ENCODE measurements at places on chromosomes 11 and 22.

GRCh38 chr22:46289244-46289891 lies 7.3 kb upstream of the GTSE1 start:
- DNase-seq, result no peak

- no peak for DNase-seq
Measured at GRCh38 chr11:73249853-73250783, 22.0 kb upstream of the P2RY6 start.

GRCh38 chr11:46295312-46296058 lies 18.0 kb downstream of the CREB3L1 start:
- DNase-seq, result peak; percentile 82

- DNase-seq, result peak; percentile 47
Measured at GRCh38 chr11:104968355-104968855, at the start of gene CASP4. Gene CASP4, minus strand, starts transcription at chr11:104968574. Its CDS starts 49 bp downstream, at chr11:104968525.

GRCh38 chr11:123718063-123718462 lies 23.4 kb downstream of the ZNF202 start:
- peak; percentile 27 for DNase-seq

DNA sequence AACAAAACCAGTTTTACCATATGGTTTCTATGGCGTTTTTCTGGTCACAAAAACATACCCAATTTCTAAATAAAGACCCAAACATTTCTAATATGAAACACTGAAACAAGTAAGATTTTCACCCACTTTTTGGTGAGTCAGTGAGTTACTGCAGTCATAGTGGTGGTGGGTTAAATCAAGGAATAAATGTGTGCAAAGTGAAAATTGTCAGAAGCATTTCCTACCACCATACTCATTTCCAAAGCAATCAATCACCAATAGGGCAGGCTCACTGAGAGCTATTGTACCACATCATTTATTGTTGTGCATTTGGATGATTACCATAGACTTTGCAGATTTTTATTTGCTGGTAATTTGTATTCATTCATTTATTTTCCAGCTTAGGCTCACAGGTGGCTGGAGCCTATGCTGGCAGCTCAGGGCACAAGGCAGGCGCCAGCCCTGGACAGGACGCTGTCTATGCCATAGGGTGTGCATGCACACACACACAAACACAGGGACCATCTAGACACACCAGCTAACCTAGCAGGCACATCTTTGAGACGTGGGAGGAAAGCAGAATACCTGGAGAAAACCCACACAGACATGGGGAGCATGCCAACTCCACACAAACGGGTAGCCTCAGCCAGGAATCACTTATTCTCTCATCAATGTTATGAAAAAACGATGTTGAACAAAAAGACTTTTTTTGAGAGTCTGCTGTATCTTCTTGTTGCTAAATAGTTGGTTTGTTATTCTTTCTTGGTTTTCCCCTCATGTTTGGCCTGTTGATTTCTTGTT lies 5.1 kb downstream of the FAM118B start:
- DNase-seq, result no peak

- peak; percentile 42 for DNase-seq
Measured at GRCh38 chr11:78256962-78257361, 68.2 kb downstream of the USP35 start.

DNA sequence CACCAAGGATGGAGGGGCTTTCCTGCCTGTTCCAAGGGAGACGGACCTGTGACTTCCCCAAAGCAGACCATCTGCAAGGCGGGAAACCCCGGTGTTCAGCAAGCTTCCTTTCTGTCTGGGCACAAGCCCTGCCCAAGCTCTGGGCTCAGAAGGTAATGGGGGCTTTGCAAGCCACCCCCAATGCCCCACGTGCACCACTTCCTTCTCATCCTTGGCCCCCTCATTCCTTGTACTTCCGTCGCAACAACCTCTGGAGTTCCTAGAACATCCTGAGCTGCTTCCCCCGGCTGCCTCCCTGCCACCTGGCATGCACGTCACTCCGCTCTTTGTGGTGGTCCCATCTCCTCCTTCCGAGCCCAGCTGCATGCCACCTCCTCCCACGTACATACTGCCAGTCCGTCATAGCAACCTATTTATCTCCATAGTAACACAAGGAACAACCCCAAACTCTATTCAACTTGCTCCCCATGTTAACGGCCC lies 3.9 kb downstream of the MYEOV start:
- DNase-seq, result peak; percentile 19

DNA sequence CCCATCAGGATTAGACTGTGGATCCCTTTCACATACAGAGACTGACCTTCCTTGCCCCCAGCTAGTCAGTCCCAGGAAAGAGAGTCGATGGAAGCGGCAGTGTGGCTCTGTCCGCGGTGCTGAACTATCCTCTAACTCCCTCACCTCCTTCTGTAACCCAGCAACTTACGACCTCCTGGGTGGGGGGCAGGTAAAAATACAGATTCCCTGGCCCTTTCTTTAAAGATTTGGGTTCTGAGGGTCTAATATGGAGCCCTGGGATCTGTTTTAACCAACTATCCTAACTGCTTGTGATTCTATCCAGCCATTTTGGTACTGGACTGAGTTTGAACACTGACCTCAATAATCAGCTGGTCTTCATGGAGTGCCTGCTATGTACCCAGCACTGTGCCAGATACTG lies 23.2 kb downstream of the MFNG start:
- DNase-seq, result peak; percentile 21

DNA sequence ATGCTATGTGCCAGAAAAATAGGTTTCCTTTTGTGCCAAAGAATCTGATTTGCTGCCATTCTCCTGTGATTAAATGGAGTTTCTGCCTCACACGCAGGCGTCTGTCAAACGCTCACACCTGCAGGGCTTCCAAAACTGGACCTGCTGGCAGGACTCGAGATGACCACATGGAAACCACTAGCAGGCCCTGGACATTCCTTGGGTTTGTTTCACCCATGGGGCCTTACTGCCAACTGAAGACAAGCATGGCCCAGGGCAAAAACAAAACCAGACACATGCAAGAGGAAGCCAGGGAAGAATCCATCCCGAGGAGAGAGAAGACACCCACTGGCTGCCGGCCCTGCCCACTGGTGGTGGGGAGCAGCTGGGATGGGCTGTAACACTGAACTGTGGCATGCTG lies 55.9 kb upstream of the MN1 start:
- DNase-seq, result no peak

GRCh38 chr22:31530823-31531195 lies 34.5 kb downstream of the SFI1 start:
- no peak for DNase-seq

DNA sequence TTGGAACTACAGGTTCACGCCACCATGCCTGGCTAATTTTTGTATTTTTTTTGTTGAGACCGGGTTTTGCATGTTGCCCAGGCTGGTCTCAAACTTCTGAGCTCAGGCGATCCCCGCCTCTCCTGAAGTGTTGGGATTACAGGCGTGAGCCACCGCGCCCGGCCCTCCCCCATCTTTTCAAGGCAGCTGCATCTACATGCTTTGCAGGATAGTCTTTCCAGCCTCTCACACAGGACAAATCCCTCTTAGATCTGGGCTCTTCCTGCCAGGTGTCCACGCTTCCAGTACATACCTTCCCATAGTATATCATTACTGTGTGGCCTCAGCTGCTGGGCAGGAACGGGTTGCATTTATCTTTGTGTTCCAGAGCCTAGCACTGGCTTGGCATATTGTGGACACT lies 49.7 kb downstream of the C11orf96 start:
- no peak for DNase-seq

GRCh38 chr11:44651535-44652155 lies 75.1 kb upstream of the TSPAN18 start:
- DNase-seq, result no peak

DNA sequence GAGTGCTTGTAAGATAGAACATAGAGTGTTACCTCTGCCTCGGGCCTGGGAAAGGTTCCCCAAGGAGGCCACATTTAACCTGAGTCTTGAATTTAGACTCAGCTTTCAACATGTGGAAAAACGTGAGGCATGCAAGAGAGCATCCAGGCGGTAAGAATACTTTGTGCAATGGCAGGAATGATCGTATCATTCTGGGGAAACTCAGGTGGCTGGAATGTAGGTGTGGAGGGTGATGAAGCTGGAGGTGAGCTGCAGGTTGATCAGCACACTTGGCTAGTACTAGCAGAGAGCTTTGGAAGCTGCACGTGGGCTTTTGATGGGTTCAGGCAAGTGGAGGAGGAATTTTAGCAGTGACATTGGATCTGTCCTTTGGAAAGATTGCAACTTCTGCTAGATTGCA lies 270.3 kb upstream of the RAG2 start:
- no peak for DNase-seq

DNA sequence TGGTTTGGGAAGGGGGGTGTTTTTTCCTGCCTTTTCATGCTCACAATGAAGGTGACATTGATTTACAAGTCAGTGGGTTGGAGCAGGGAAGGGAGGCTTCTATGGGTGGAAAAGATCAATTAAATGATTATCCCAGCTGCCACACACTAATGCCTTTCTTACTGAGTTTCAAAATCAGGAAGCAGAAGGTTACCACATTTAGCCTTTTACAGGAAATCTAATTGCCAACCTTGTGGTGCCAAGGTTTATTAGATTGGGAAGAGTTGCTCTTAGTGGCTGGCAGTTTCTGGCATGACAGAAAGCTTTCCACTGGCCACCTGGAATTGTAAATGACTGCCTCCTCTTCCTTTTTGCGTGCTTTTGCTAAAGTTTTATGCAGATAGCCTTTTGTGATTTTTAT lies 98.7 kb downstream of the NAV2 start:
- no peak for DNase-seq

- DNase-seq, result no peak
Measured at GRCh38 chr11:69819541-69820070, 390 bp upstream of the FGF3 start.

- DNase-seq, result no peak
Measured at GRCh38 chr11:131483453-131483852, 113.0 kb downstream of the NTM start.

GRCh38 chr22:42964994-42965699 lies 49.8 kb downstream of the PACSIN2 start:
- DNase-seq, result no peak

DNA sequence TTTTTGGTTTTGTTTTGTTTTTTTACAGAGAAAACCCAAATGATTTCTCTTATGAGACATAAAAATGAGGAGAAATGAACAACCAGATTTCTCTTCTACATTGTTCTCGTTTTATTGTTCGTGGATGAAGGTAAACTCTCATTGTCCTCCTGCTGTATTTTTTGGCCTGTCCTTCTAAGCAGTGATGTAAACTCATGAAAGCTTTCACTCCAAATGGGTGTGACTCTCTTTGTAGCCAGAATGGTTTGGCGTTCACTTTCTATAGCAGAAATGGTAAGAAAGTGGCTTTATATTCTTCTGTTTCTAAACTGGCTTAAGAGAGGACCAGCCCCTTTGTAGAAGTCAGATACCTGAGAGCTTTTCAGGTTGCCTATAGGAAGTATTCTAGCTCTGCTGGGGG lies 15.5 kb upstream of the BMAL1 start:
- DNase-seq, result no peak
